D721Med (cell line): ENCODE measurements at places on chromosomes 4 and X.

- no peak for DNase-seq
Measured at GRCh38 chr4:126697748-126698147, 935.0 kb upstream of the INTU start.

DNA sequence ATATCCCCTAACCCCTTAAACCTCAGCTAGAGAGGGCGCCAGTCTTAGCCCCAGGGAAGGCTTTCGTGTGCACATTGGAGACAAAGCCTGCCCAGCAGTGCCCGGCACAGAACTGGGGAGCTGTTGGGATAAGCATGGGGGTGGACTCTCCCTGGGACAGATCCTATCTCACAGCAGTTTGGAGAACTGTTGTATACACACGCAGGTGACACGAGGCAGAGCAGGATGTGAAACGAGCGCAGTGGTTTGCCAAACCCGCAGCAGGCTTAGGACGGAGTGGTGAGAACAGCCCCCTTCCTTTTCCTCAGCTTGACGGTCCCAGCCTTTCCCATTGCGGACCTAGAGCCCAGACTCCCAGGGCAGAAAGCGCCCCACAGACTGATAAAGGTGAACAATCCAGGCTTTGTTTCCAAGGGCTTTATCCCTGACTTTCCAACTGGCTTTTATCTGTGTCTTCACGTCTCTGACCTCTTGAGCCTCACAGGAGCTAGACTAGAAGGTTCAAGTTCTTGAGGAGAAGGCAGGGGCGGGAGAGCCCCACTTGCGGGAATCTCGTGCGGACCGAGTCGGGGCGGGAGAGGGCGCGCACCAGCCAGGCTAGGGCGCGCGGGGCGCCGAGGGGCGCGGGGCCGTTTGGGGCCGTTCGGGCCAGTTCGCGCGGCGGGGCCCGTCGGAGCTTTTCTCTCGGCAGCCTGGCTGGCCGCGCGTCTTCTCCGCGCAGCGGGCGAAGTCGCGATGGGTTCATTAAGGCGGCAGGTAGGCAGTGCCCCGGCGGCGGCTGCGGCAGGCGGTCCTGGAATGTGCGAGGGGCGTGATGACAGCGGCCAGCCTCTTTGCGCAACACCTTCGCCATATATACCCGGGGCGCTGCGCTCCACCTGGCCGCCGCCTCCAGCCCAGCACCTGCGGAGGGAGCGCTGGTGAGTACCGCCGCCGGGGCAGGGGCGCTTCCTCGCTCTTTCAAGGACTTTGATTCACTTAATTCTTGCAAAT is at the start of gene SLC34A2:
Gene SLC34A2, plus strand, starts transcription at position 881 of the 993 bp plus-strand sequence. CDS start 6,650 bp downstream, outside the sequence.
- no peak for DNase-seq

- DNase-seq, result no peak
Measured at GRCh38 chr4:159142241-159142640, 39.4 kb downstream of the RAPGEF2 start.

DNA sequence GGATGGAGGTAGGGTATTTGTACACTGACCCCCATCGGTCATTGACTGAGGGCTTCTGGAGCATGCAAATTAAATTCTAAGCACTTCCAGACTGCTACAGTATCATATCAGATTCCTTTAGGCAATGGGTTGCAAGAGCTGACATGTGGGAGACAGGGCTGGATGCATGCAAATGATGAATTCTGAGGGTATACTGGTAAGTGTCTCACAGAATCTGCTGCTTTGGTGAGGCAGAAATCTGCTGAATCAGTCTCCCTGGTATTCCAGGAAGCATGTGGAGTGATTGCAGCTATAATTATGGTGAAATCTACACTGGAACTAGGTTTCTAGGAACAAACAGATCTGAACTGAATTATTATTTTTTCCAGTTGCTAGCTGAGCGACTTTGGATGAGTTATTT is 684.9 kb upstream of the MAGEB2 start:
- DNase-seq, result no peak

DNA sequence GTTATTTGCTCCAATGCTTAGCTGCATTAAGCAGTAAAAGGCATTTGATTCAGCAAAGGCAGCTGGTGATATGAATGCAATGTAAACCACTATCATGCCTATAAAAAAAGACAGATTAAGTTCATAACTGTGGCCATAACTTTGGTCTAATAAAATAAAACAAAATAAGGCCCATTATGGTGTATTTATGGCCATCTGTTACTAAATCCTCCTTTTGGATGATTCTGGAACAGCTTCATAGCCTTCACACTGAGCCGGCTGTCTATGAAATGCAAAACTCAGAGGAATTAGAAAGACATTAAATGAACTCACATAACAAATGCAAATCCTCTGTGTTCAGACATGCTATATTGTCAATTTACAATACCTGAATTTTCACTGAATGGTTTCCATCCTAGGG is 223.7 kb upstream of the FAT4 start:
- DNase-seq, result no peak

GRCh38 chr4:21327976-21328700 is 620.4 kb downstream of the KCNIP4 start:
- DNase-seq, result no peak

- DNase-seq, result no peak
Measured at GRCh38 chr4:141132709-141133145, 542 bp downstream of the RNF150 start.

DNA sequence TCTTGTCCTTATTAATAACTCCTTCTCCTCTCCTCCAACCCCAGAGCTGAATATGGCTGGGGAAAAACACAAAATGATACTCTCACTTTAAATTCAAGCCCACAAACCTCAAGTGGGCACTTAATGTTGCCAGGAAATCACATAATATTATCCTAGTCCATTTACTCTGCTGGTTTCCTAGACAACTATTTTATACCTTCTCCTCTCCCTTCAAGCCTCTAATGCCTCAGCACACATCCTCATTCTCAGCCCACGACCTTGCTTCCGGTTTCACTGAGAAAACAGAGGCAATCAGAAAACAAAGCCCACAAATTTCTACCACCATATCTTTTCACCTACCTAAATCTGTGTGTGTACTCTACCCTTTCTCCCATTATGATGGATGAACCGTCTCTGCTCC is 12.1 kb upstream of the CLCN5 start:
- DNase-seq, result no peak

DNA sequence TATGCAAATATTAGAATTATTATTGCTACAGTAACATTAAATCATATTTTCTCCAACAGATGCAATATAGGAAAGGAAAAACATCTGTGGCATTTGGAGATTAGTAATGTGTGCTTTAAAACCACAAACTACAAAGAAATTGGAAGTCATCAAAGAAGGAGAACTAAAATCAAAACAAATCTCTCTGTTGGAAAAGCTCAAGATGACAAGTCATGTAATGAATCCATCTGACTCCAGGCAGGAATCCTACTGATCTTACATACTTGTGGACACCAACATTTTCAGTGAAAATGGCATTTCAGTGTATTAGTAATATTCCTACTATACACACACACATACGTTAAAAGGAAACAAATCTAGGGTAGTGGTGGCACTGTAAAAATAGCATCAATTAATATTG is 98.2 kb downstream of the SLC39A8 start:
- DNase-seq, result no peak

- no peak for DNase-seq
Measured at GRCh38 chrX:22078117-22078516, 46.0 kb downstream of the PHEX start.

DNA sequence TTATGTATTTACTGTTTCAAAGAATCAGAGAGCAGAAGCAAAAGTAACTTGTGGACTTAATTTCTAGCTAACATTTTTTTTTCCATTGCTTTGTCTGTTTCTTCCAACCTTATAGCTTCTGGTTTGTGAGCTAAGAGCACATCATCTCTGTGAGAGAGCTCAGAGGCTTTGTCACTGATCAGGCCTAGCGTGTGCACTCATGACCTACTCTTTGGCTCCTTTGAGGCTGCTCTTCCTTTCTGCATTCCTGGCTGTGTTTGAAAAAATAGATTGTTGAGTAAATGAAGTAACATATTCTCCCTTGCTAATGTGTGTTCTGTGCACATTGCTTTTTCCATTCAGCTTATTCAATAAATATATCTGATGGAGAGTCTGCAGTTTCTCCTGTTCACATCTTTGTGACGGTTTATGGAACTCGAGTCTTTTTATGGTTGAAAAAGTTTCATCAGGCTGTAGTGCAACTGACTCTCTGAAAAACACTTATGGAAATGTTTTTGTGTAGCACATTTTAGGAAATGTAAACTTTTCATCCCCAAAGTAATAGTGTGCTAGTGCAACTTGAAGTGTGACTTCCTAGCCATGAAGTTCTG is 133.0 kb downstream of the RAPGEF2 start:
- no peak for DNase-seq

- no peak for DNase-seq
Measured at GRCh38 chrX:15566244-15566643, 34.5 kb downstream of the ACE2 start.

DNA sequence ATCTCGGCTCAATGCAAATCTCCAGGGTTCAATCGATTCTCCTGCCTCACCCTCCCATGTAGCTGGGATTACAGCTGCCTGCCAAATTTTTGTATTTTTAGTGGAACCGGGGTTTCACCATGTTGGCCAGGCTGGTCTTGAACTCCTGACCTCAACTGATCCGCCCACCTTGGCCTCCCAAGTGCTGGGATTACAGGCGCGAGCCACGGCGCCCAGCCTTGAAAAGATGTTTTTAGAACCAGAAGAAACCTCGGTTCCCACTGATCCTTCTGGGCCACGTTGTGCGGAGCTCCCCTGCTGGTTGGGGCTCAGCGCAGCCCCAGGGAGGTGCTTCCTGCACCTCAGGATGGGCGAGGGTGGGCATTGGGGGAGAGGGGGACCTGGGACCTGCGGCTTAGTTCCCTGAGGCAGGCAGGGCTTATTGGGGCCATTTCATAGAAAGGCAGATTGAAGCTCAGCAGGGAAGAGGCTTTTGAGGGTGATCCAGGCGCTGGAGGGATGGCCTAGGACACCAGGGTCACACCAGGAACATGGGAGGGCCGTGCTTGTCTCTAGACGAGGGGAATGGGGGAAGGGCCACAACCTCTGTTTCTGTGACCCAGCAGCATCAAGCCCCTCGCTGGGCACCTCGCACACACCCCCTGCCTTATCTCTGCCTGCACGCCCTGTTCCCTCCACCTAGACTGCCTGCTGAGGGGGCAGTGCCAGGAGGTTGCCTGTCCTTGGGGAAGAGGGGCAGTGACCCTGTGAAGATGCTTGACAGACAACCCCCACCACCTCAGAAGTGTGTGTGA is 6.3 kb upstream of the ADD1 start:
- peak; percentile 15 for DNase-seq

GRCh38 chr4:42656679-42656943 is 294 bp downstream of the ATP8A1 start:
- no peak for DNase-seq

DNA sequence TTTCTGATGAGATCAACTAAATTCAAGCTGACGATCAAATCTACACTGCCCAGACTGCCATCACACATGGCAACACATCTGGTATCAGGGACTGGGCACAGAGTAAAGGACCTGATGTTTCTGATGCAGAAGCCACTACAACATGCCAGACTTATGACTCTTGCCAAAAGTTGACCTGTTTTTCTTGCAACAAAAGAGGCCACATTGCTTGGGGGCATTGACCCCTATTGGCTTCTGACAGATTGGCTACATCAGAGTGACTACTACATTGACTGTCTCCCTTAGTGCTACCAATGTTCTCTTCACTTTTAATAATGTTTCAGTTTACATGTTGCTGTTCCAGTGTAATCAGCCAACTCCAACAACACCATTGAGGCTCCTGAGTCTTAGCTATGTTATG is 15.3 kb upstream of the SMIM10 start:
- no peak for DNase-seq
